ENCODE measurements at places on chromosomes 3 and 15. TPM values are rescaled to one million over a fixed set of nuclear protein-coding genes. Genes with fewer than 3 reads are reported as not detected.

FBXW12 gene
- 0.15 TPM for total RNA-seq

LRTM1 gene
- not detected for total RNA-seq

PLCL2 gene
- 20.5 TPM for total RNA-seq

AGBL1 gene
- not detected for total RNA-seq

All from smooth muscle cell of trachea (primary cell).